ENCODE measurements at places on chromosomes 2 and 18.
A peak's percentile ranks its signal among the peaks of the same experiment; 100 is the strongest.

- no peak for DNase-seq
Measured at GRCh38 chr2:11678306-11678960, 8.4 kb upstream of the NTSR2 start.

- no peak for DNase-seq
Measured at GRCh38 chr18:59395226-59396175, 36.4 kb upstream of the LMAN1 start.

DNA sequence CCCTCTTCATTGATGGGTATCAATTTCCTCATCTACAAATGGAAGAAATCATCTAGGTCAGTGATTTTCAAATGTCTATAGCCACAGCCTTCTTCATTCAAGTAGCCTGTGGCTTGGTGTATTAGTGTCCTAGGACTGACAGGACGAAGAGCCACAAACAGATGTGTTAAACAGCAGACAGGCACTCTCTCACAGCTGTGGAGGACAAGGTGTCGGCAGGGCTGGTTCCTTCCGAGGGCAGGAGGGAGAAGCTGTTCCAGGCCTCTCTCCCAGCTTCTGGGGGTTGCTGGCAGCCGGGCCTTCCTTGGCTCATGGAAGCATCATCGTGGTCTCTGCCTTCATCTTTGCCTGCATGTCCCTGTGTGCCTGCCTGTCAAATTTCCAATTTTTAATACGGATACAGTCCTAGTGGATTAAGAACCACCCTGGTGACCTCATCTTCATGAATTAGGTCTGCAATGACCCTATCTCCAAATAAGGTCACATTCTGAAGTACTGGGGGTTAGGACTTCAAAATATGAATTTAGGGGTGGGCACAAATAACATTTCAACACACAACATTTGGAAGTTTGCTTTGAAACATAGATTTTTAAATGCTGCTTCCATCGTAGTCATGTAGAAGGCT is 86.5 kb downstream of the PTGR3 start:
- DNase-seq, result no peak

DNA sequence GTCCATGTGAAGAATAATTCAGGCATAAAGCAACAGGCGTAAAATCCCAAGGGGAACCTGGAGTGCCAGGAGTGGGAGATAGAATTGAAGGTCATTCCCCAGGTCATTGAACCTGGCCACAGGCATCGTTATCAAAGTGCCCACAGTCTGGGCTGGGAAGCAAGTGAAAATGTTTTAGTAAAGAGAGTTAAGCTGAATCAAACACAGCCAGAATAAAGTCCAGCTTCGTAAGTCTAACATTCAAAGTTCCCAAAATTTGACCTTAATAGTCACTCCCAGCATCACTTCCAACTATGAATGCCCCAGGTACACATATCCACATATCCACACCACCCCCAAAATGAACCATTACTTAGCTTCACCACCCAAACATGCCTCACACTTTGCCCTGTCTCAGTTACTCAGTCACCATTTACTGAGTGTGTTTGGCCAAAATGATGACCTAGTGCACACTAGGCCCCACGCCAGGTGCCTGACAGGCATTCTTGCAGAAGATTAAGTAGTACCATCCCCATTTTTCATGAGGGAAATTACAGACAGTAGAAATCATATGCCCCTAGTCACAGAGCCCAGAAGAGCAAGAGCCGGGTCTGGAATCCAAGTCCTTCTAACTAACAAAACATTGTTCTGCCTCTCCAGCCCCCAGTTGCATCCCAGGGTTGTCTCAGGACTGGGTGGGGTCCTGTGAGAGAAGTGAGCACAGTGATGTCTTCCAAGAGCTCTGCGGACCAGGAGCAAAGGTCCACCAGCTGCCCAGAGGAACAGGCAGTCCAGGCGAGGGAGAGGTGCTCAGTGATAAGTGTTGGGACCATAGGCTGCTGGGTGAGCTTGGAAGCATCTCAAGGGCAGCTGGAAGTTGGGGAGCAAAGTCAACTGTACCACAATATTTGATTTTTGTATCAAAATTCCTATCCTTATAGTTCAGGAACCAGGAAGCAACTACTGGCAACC is 65.2 kb upstream of the MYCN start:
- no peak for DNase-seq

DNA sequence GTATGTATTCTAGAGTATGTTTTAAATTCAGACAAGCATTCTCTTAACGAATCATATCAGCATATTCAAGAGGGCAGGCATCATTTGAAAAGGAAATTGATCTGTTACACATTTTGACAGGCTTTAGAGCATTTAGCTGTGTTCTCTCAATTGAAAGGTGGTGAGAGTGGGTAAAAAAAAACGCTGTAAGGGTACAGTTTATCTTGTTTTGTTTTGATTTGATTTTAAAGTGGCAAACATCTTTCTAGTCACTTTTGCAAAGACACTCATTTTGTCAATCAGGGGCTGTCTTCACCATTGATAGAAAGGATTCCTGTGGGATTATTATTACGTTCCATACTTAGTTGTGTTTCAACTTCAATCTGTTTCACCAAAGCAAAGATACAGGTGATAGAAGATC is 2.2 kb downstream of the CDH19 start:
- no peak for DNase-seq

DNA sequence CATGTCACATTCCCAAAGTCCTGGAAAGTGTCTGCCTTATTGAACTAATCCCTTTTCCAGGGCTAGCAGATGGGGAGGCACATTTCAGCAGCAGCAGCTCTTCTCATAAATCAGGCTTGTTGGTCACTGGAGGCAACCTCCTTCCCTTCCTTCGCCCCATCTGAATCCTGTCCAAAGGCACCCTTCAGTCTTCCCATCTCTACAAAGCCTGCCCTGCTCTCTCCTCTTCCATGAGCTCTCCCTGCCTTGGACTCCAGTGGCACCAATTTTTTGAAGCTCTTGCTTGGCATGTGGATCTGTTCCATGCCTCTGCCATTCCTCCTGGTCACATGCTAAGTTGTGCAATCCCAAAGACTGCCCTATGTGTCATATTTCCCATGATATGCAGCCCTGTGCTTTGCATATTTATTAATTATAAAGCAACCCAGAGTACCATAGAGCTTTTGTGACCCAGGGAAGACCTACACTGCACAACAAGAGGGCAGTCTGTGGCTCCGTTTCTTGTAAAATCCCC is 70.3 kb downstream of the ANTXR1 start:
- DNase-seq, result no peak

GRCh38 chr2:48530033-48530811 is at the start of gene STON1:
Gene STON1, plus strand, starts transcription at chr2:48530154. Its CDS starts 50,480 bp downstream, at chr2:48580634.
- peak; percentile 32 for DNase-seq

DNA sequence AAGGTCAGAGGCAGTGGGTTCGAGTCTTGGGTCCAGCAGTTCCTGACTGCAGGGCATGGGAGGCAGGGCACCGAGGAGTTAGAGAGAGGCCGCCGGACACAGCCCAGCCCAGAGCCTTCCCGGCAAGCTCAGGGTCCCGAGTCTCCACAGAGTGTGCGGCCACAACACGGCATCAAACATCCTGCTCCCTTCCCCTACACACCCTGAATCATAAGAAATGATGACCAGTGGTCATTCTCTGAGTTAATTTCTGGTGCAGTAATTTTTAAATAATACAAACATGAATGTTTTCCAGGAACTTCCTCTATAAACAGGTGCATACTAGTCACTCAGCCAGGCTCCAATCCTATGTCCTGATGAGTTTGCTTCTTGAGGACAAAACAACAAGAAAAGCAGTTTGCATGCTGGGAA is 118.0 kb downstream of the PXDN start:
- no peak for DNase-seq

DNA sequence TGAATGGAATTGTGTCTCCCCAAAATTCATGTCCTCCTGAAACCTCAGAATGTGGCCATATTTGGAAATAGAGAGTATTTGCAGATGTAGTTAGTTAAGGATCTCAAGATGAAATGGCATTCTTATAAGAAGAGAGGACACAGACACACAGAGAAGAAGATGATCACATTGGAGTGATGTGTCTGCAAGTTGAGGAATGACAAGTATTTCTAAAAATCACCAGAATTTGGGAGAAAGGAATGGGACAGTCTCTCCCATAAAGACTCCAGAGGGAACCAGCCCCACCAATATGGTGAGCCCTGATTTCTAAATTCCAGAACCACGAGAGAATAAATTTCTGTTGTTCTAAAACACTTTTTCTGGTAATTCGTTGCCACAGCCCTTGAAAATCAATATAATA is 166.3 kb downstream of the C1D start:
- no peak for DNase-seq

DNA sequence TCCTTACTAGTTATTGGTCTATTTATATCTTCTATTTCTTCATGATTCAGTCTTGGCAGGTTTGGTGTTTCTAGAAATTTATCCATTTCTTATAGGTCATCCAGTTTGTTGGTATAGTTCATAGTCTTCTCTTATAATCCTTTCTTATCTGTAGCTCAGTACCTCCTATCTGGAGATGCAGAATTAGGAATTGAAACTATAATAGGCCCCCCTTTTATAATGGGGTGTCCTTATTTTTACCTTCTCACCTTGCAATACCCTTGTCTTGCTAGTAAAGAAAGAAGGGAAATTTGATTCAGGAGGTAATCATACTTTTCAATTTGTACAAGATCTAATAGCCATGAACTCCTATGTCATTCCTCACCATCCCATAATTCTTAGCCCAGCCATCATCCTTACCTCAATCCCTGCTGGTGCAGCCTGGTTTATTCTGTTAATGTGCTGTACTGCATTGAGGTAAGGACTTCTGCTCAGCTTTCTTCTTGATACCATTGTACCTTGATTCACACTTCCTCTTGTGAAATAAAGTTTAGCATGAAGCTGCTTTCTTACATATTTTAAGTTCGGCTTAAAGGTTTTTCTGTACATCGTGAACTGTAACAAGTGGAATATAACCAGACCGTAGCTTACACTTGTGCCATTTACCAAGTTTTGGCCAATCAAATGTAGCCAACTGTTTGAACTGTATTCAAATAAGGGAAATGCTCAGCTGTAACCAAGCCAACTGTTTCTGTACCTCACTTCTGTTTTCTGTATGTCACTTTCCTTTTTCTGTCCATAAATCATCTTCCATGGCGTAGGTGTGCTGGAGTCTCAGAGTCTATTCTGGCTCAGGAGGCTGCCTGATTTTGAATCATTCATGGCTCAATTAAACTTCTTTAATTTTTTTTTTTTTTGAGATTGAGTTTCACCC is 40.1 kb upstream of the PTH2R start:
- DNase-seq, result no peak

DNA sequence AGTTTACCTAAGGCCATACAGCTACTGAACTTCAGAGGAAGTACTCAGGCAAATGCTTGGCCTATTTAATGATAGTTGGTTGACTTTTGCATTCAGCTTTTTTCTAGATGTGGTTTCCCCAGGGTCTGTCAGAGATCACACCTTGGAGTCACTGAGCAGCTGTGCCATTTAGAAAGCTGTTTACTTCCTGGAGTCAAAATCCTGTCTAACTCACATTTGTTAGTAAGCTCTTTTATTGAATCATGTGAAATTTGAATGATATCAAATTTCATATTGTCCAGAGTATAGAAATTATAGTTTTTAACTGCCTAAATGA is 7.6 kb upstream of the TRIB2 start:
- no peak for DNase-seq

DNA sequence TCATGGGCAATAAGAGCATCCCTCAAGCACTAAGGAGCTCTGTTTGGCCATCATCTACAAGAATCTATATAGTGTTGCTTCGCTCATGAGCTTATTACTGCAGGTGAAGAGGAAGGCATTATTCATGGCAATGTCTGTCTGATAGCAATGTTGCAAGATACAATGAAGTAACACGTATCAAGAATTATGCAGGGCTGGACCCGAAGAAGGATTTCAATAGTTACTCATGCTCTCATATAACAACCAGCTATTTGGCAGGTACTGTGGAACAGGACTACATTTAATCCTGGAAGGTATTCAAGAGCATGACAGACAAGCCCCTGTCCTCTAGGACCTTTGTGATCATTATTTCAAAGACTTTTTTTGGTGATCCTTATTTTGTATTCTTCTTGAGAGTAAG is 109.6 kb downstream of the LAMA3 start:
- no peak for DNase-seq

DNA sequence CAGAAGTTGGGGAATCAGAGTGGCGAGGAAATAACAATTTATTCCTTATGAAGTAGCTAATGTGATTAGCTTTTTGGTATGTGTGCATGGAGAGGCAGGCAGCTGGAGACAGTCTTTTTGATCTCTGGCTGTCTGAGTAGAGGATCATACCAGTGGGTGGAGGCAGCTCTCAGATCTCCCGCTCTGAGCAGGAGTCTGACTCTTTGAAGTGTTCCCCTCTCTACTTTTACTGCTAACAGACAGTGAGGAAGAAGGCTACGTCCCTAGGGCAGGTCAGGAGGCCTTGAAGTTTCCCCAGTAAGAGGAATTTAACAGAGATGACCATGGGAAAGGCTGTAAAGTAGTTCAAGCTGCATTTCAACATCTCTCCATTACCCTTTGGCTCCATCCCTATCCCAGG is 111.9 kb upstream of the REG3A start:
- DNase-seq, result no peak

- no peak for DNase-seq
Measured at GRCh38 chr2:29762239-29762638, 159.1 kb downstream of the ALK start.

- no peak for DNase-seq
Measured at GRCh38 chr2:205902041-205902899, 183.7 kb downstream of the INO80D start.

DNA sequence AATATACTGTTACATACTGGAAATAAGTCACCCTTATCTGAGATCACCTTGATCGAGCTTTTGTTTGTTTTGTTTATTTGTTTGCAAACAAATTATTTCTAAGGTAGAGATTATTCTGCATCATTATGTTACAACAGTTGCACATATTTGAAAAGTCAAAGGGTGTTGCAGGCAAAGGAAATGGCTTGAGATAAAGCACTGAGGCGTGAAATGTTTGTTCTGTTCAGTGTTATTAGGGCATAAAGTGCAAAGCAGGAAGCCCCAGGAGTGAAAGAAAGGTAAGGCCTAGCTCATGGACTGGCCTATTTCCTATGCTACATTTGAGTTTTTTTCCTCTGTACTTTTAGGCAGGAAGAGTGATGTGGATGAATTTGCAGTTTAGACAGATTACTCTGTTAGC is 1815.6 kb upstream of the LRRTM1 start:
- DNase-seq, result no peak

- no peak for DNase-seq
Measured at GRCh38 chr2:105110295-105110829, 72.5 kb downstream of the MRPS9 start.

DNA sequence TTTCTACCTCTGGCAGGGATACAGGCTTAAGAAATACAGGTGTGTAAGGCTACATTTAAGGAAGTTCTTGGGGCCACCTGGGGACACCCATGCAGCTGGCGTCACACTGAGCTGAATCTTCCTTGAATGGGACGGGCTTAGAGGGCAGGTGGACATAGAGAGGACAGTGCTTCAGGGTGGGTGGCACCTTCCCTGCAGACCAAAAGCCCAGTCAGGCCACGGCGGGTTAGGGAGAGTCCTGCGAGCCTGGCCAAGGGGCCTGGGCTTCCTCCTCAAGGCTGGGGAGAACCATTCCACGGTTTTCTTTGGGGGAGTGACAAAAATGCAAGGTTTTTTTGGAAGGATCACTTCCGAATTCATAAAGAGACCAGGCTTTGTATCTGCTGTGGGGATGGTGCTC is 73.4 kb downstream of the GNAL start:
- DNase-seq, result no peak

GRCh38 chr2:63590626-63591408 is 2.1 kb downstream of the MDH1 start:
- no peak for DNase-seq

GRCh38 chr2:217521820-217522219 is 481.0 kb downstream of the TNS1 start:
- no peak for DNase-seq

- DNase-seq, result no peak
Measured at GRCh38 chr2:189657867-189658266, 3.4 kb upstream of the ASNSD1 start.

Data from stimulated activated CD4-positive, alpha-beta T cell treated with anti-CD3 and anti-CD28 coated beads, TNF-alpha, amount 100 ng/mL, for 4 hours (primary cell).